ENCODE measurements at places on chromosomes 5 and 9. TPM values are rescaled to one million over a fixed set of nuclear protein-coding genes. Genes with fewer than 3 reads are reported as not detected.

Gene AQP7
- total RNA-seq = not detected

Gene PTGDS
- 0.39 TPM for total RNA-seq

Gene CAST
- 193 TPM for total RNA-seq

Gene PTAR1
- total RNA-seq = 24.0 TPM

Gene EPB41L4B
- total RNA-seq = 1.7 TPM

Gene PHYHD1
- 11.9 TPM for total RNA-seq

Gene CER1
- total RNA-seq = not detected

Gene FAM221B
- total RNA-seq = not detected

Gene OTULIN
- total RNA-seq = 23.3 TPM

Gene TPPP
- not detected for total RNA-seq

Gene CPLANE1
- total RNA-seq = 7.8 TPM

Gene ASS1
- total RNA-seq = 19.2 TPM

Gene SPATA31D4
- not detected for total RNA-seq

Gene FAM78A
- 0.24 TPM for total RNA-seq

Gene PCA3
- total RNA-seq = not detected

Gene PRRX2
- total RNA-seq = 31.1 TPM

Gene LSM11
- 2.3 TPM for total RNA-seq

Gene SOX30
- not detected for total RNA-seq

Gene LTC4S
- total RNA-seq = 7.0 TPM

Gene TLN1
- 184 TPM for total RNA-seq

Gene GRIA1
- 0.65 TPM for total RNA-seq

Gene C5orf24
- 63.3 TPM for total RNA-seq

Gene OR2V1
- total RNA-seq = not detected

Gene HEMGN
- total RNA-seq = not detected

Gene INSL6
- total RNA-seq = not detected

Gene PLPP7
- total RNA-seq = 5.1 TPM

Gene ANKRD34B
- total RNA-seq = not detected

Gene SLC1A3
- 4.0 TPM for total RNA-seq

Gene PLGRKT
- 20.9 TPM for total RNA-seq

Gene TPRN
- 12.2 TPM for total RNA-seq

Gene LAMC3
- 3.7 TPM for total RNA-seq

Gene CARD9
- total RNA-seq = 4.7 TPM

All from epithelial cell of alveolus of lung (primary cell).